ENCODE measurements at places on chromosomes 4 and X. TPM values are rescaled to one million over a fixed set of nuclear protein-coding genes. Genes with fewer than 3 reads are reported as not detected.

RFC1 gene
- total RNA-seq: 69.7 TPM

RADX gene
- total RNA-seq: 7.2 TPM

USP46 gene
- total RNA-seq: 21.3 TPM

AMMECR1 gene
- total RNA-seq: 34.4 TPM

MED12 gene
- 19.0 TPM for total RNA-seq

FAM47A gene
- not detected for total RNA-seq

SLC4A4 gene
- 0.55 TPM for total RNA-seq

TBC1D8B gene
- total RNA-seq: 1.1 TPM

NR0B1 gene
- total RNA-seq: 0.52 TPM

FAM193A gene
- total RNA-seq: 13.3 TPM

FRMD7 gene
- not detected for total RNA-seq

GLOD5 gene
- not detected for total RNA-seq

POF1B gene
- total RNA-seq: not detected

DNA sequence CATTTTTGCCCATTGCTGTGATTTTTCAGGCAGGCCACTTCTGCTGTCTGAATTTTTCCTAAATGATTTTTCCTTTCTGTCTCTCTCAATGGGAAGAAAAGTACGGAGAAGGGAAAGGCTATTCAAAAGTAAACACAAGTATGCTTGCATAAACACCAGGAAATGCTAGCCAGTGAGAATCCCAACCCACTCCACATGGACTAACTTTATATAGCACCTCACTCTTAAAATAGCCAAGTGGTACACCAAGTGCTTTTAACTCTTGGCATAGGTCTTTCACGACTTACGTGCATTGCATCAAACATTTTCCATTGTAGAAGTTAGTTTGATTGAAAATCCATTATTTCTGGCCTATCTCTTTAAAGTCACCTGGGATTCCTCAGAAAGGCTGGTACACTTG lies 178.9 kb upstream of the SPANXN1 start:
- no peak for DNase-seq

GRCh38 chr4:173174594-173175012 lies 6.0 kb downstream of the GALNT7 start:
- DNase-seq: peak; percentile 48

GRCh38 chr4:184102488-184102887 lies 115.2 kb downstream of the ENPP6 start:
- peak; percentile 62 for DNase-seq

- DNase-seq: peak; percentile 55
Measured at GRCh38 chrX:53294024-53294648, 12.8 kb upstream of the IQSEC2 start.

GRCh38 chr4:139896091-139896604 lies 230.5 kb downstream of the MGST2 start:
- no peak for DNase-seq

- peak; percentile 27 for DNase-seq
Measured at GRCh38 chrX:115895678-115896329, 274.7 kb upstream of the AGTR2 start.

GRCh38 chr4:122914938-122915337 lies 7.5 kb downstream of the NUDT6 start:
- no peak for DNase-seq

- no peak for DNase-seq
Measured at GRCh38 chr4:184500748-184501589, 26.6 kb upstream of the IRF2 start.

DNA sequence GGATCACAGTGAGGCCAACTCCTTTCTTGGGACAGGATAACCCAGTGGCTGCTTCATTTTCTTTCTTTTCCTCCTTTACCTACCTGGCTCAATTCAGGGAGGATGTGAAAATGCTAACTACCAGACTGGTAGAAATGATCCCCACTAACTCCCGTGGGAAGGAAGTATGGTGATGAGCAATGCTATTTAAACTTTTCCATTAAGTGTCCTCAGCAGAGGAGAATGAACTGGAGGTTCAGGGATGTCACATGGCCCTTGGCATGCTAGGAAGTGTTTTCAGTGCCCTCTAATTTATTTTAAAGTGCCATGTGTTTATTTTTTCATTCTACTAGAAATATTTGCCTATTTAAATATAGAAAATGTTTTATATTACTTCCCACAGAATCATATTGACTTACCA lies 363.9 kb downstream of the PPP3CA start:
- no peak for DNase-seq

DNA sequence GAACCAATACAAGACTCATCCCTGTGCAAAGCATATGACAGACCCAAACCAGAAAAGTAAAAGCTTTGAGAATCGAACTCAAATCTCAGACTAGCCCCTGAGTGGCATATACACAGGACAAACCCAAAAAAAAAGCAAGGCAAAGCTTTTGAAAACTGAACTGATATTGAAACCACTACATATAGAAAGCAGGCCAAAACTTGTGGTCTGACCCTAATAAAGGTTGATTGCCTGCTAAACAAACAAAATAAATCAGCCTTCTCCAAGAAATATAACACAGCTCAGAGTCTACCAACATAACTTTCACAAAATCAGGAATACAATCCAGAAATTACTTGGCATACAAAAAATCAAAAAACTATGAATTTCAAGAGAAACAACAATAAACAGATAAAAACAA lies 40.3 kb downstream of the LRBA start:
- DNase-seq: no peak

DNA sequence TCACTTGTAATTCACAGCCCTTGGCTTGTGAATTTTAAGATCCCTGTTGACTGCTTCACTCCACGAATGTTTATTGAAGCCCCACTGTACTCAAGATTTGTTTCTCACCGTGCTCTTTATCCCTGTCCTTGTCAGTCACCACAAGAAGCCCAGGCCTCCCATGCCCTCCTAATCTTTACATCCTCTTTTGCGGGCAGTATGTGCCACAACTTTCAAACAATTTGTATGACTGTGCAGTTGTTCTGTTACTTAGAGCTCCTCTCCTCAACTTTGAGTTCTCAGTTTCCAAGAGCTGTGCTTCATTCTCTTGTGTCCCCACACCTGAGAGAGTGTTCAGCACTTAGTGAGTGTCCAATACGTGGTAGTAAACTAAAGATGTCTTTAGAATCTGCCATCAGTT lies 467.7 kb downstream of the NKX6-1 start:
- DNase-seq: no peak

DNA sequence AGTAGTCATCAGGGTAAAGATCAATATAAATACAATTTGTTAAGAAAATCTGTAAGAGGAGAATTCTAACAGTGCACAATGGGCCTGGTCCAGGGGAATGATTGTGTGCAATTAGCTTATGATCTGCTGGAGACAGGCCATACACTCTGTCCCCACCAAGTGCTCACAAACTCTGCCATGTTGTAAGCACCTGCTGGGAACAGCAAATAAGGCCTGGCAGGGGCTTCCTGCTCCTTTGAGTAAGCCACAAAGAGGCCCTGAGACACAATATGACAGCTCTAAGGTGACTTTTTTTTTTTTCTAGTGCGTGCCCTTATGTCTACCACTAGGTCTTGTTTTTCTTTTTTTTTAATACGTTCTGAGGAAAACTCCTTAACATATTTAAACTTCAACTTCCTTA lies 866.3 kb upstream of the PCDH7 start:
- peak; percentile 4 for DNase-seq

GRCh38 chr4:152434011-152434410 lies 101.9 kb downstream of the FBXW7 start:
- no peak for DNase-seq

GRCh38 chr4:94442251-94442650 lies 9.5 kb upstream of the PDLIM5 start:
- DNase-seq: no peak

DNA sequence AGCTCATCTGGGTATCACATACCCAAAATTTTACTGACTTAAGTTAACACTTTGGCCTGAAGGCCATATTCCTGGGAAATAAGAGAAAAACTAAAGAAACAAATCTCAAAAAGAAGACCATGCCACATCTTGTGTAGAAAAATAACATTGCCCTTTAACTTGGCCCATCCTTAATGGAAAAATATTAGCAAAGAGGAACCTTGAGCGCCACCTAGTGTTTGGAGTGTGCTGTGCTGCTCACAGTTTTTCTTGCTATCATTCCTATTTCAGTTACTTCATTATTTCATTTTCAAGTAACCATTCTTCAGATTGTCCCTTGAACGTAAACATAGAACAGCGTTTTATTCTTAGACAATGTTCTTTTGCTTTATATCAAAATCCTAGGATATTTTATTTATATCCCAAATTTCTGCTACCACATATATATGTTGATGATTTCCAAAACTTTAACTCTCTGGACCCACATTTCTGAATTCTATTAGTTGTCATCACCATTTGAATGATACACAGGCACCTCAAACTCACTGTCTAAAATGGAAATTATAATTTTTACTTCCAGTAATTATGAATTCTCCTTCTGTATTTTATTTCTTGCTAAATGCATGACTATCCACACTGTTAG lies 999.0 kb upstream of the ADGRL3 start:
- peak; percentile 13 for DNase-seq

DNA sequence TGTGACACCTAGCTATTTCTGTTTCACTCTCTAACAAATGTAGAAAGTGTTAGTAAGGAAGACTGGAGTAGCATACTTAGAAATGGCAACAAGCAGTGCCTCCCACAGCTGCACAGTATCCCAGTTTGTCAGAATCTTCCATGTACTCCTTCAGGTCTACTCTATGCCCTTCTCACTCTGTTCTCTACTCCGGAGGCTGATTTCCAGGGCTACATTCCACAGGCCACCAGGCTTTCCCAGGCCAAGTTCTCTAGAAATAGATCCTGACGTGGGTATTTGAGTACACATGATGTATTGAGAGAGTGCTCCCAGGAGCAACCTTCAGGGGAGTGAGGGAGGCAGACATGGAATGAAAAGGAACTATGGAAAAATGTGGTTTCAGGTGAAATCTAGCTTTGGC lies 177.3 kb upstream of the GK2 start:
- DNase-seq: no peak

GRCh38 chr4:70818173-70818855 lies 21.4 kb downstream of the GRSF1 start:
- DNase-seq: no peak

GRCh38 chr4:145301386-145302080 lies 121.1 kb upstream of the OTUD4 start:
- no peak for DNase-seq

GRCh38 chr4:132587626-132588025 lies 561.5 kb upstream of the PCDH10 start:
- DNase-seq: no peak

DNA sequence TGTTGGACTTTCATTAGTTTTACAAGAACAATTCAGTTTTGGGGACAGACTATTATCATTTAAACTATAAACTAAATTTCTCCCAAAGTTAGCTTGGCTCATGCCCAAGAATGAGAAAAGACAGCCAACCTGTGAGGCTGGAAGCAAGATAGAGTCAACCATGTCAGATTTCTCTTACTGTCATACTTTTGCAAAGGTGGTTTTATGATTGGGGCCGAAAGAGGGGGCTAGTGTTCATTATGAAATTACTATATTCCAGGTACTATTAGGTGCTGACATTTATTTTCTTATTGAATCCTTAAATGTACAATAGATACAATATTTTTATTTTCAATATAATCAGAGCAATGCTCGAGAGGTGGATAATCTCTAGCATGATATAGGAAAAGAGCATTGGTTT lies 30.6 kb downstream of the HERC6 start:
- DNase-seq: no peak

DNA sequence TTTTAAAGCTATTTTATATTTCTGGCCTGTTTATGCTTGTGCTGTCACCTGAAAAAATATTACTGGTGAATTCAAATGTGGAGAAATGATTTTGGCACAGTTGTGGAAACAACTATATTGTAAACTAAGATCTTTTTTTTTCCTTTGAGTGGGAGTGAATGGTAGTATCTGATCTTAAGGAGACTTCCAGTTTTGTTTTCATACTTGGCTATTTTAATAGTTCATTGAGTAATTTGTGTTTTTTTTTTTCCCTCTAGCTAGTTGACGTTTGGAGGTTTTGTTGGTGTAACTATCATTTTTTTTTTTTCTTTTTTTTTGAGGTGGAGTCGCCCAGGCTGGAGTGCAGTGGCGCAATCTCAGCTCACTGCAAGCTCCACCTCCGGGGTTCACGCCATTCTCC lies 10.5 kb downstream of the STAG2 start:
- no peak for DNase-seq

GRCh38 chr4:7128644-7129043 lies 60.8 kb upstream of the GRPEL1 start:
- no peak for DNase-seq

DNA sequence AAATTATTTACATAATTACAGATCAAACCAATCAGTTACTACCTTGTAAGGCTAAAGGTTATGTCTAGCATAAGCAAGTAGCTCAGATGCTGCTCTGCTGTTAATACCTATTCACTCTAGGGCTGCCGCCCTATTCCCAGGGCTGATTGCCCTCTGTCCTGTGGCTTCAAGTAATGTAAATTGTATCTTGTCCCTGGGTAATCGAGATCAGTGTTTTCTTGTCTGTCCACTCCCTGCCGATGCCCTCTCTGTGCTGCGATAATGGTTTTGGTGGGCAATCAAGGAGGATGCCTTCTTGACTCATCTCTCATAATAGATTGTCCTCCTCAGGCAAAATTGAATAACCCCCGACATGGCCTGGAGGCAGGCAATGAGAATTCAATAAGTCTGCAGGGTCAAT lies 641.0 kb upstream of the PITX2 start:
- DNase-seq: no peak

DNA sequence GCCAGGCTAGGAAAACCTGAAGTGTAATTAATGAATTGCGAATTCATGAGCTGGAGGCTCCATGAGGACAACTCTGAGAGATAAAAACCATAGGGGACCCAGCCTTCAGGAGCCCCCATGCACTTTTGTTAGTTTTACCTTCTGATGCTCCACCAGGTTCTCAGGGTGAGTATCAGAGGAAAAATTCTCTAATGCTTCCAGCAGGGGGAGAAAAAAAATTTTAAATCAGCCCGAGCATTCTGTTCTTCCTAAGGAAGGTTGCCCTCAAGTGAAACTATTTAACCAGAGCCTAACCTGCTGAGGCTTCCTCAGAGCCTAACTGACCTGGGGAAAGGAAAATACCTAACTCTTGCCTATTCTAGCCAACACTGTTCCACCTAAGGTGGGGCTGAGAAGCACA lies 552.6 kb downstream of the PPARGC1A start:
- DNase-seq: no peak

DNA sequence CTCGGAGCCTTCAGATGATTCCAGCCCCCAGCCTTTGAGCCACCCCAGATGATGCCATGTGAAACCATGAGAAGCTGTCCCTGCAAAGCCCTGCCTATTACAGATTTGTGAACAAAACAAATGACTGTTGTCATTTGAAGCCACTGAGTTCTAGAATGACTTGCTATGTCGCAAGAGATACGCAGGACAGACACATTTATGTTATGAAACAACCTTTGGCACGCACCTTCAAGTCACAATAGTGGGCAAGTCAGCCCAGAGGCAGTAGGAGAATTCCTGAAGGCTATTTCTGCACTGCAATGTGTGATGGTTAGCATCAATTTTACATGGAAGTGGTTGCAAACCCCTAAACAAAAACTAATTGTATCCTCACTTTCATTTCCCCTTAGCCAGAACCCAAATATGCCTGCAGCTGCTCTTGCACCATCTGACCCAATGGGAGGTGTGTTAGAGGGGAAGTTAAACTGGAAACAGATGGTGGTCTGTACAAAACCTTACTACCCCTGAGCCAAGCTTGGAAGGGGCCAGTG lies 174.4 kb upstream of the ATP6AP2 start:
- no peak for DNase-seq

GRCh38 chrX:134737061-134737460 lies 78.8 kb upstream of the PLAC1 start:
- no peak for DNase-seq
